ENCODE measurements at places on chromosomes 6 and 20.

GRCh38 chr20:17525650-17526049 lies 5.5 kb downstream of the BFSP1 start:
- no peak for DNase-seq

DNA sequence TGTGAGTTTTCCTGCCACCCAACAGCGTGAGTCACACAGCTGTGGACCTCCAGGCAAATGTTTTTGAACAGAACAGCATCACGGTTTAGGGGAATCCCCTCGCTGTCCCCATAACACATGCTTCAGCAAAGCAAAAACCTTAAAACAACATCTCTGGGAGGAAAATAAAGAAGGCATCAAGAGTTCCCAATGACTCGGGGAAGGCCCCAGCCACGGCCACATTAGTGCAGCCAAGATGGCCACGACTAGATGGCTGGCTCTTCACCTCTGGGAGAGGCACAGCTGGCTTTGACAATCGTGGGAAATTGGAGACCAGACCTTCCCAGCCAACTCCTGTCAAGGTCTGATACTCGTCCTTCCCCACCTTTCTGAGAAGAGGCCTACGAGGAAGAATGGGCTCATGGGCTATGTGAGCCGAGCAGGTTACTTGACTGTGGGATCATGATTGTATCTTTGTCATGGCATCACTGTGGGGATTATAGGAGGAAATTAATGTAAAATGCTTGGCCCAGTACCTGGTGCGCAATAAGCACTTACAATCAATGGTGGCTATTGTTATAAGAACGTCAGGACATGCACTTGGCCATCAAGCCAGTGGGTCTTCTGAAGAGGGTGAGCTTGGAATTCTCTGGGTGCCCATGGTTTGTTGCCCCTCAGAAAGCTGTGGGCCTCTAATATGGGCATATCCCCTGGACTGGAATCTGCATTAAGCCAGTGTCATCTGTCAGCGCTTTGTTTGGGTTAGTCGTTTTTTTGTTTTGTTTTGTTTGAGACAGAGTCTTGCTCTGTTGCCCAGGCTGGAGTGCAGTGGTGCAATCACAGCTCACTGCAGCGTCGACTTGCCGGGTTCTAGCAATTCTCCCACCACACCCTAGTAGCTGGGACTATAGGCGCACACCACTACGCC lies 43.6 kb downstream of the FGD2 start:
- no peak for DNase-seq

- no peak for DNase-seq
Observed at GRCh38 chr6:37202788-37203491, 33.0 kb downstream of the PIM1 start.

DNA sequence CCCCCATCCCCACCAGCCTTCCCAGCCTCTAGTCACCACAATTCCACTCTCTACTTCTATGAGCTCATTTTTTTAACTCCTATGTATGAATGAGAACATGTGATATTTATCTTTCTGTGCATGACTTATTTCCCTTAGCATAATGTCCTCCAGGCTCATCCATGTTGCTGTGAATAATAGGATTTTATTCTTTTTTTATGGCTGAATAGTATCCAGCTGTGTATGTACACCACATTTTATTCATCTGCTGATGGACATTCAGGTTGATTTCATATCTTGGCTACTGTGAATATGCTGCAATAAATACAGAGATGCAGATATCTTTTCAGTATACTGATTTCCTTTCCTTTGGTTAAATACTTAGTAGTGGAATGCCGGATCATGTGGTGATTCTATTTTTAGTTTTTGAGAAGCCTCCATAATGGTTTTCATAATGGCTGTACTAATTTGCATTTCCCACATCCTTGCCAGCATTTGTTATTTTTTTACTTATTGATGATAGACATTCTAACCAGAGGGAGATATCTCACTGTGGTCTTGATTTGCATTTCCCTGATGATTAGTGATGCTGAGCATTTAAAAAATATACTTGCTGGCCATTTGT lies 194.9 kb downstream of the PACRG start:
- DNase-seq = no peak

GRCh38 chr6:166258854-166259276 lies 49.3 kb downstream of the PRR18 start:
- no peak for DNase-seq

DNA sequence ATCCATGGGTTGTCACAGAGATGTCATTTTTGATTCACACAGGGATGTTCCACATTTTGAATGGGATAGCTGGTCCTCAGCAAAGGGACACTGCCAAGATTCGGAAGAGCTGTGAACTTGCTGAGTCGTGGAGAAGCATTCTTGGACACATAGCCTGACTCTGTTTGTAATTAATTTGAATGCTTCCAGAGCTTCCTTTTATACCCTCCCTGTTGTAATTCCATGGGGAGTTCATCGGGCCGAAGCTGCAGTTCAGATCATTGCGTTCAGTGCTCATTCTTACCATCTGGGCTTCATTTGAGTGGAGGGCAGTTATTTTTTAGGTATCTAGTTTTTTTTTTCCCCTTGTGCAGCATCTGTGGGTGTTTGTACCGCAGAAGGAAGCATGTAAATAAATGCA lies 126.5 kb downstream of the SLC24A3 start:
- DNase-seq = no peak

DNA sequence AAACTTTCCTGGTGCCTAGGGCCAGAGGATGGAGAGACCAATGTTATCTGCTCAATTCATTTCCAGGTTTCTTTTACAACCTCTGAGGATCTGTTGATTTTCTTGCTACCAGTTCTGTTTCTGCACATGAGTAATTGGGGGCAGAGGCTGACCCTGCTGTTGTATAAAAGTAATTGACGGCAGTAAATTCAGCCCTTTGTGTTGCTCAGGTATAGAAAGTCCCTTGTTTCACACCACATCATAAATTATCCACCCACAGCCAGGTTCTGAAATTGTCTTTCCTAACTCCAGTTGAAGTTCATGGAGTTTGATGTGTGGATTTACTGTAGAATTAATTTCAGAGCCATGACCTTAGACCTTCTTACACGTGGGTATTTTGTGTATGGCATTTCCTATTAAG lies 107.4 kb upstream of the GRIK2 start:
- DNase-seq = no peak

DNA sequence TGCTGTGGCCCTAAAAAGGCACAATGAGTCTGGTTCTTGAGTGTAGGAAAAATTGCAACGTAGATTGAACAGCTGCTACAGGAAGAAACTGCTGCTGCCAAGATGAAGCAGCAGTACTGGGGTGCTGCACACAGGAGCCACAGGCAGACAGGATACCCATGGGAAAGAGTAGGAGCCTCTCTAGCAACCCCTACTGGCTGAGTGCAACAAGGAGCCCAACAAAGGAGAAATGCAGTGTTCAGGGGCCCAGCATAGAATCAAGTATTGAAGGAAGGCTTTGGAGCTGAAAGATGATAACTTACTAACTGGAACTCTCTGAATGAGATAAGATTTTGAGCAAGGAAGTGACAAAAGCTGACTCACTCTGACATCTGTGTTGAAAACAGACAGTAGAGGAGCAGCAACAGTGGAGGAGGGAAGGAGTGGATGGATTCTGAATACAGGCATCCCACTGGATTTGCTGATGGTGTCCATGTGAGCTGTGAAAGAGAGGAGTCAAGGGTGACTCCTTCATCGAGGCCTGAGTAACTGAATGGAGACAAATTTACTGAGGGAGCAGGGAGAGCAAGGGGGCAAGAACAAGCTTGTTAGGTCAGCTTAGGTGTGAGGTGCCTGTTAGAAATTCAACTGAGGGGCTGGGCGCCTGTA lies 534.7 kb upstream of the JARID2 start:
- no peak for DNase-seq

DNA sequence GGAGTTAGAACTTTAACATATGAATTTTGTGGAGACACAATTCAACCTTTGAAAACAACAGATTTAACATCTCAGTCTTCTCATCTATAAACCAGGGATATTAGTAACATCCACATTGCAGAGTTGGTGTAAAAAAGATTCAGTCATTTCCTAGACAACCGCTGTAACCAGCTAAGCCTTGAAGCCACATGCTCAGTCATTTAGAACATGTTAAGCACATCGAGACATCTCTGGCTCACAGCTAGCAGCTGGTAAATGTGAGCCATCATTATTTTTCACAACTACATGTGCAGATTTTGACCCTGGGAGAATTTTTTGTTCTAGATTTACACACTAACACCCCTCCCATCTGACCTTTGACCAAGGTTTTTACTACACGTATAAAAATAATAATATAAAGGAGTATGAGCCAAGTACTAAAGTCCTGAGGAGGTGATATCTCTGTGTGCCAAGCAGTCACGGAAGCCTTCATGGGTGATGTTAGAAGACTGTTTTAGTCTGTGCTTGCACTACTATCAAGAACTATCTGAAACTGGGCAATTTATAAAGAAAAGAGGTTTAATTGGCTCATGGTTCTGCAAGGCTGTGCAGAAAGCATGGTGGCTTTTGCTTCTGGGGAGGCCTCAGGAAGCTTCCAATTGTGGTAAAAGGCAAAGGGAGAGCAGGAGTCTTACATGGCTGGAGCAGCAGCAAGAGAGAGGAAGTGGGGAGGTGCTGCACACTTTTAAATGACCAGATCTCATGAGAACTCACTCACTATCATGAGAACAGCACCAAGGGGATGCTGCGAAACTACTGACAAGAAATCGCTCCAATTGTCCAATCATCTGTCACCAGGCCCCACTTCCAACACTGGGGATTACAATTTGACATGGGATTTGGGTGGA lies 48.7 kb upstream of the IL20RA start:
- DNase-seq = no peak

DNA sequence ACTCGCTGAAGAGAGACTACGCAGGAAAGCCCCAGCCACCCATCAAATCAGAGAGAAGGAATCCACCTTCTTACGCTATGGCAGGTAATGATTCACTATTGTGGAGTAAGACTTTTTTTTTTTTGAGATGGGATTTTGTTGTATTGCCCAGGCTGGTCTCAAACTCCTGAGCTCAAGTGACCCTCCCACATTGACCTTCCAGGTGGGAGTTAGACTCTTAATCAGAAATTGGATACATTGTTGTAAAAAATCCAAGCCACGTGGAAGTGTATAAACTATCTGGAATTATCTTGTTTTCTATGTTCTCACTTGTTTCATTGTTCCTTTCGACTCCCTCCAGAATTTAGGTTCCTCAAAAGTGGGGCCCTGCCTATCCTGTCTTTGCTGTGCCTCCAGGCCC lies 6.8 kb downstream of the NQO2 start:
- DNase-seq = no peak

- DNase-seq = no peak
Observed at GRCh38 chr6:53527249-53527765, 17.6 kb downstream of the GCLC start.

- DNase-seq = no peak
Observed at GRCh38 chr6:76124018-76124417, 51.6 kb upstream of the IMPG1 start.

- no peak for DNase-seq
Observed at GRCh38 chr20:1467355-1468116, 887 bp upstream of the NSFL1C start.

DNA sequence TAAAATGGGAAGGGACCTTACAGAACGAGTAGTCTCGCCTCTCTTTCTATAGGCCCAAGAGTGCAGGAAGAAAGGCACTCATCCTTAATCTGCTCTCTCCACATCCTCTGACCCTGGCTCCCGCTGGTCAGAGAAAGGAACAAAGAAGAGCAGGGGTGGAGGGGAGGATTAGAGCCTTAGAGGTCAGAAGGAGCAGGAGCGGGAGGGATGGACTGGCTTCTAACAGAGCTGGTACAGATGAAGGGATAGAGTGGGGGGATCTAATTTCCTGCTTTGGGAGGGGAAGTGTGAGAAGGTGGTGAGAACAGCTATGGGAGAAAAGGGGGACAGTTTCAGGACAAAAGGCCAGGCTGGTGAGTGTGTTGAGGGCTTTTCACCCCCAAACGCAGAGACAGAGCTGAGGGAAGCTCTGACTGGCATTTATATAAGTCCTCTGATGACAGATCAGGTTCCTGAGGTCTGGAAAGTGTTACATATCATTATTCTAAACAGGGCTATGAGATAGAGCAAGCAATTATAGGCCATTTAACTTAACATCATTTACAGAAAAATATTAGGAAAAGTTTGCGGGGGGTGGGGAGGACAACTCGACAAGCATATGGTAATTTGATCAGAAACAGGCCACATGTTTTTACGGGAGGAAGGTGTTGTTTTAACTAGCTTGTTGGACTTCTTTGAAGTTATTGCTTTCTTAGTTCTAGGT lies 111.1 kb downstream of the FOXC1 start:
- peak; percentile 84 for DNase-seq

DNA sequence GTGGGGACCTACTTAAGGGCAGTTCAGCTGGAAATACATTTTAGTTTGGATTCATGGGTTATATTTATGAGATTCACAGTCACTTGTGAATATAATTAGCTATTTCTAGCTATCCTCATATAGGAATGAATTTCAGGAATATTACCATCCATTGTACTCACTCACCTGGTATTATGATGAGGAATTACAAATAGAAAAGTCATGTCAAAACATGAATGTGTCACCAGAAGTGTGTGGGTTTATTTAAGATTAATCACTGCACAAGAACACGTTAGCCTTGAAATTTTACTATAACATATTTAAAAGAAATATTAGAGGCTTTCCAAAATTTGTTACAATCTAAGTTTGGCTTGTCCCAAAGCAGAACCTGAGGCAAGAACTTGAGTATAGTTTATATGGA lies 510.5 kb downstream of the PHF3 start:
- DNase-seq = no peak

- DNase-seq = no peak
Observed at GRCh38 chr6:134590449-134590848, 272.5 kb upstream of the SGK1 start.

GRCh38 chr6:81901551-81901966 lies 149.1 kb upstream of the TENT5A start:
- no peak for DNase-seq

GRCh38 chr6:37059344-37060194 lies 54.1 kb downstream of the FGD2 start:
- peak; percentile 70 for DNase-seq

DNA sequence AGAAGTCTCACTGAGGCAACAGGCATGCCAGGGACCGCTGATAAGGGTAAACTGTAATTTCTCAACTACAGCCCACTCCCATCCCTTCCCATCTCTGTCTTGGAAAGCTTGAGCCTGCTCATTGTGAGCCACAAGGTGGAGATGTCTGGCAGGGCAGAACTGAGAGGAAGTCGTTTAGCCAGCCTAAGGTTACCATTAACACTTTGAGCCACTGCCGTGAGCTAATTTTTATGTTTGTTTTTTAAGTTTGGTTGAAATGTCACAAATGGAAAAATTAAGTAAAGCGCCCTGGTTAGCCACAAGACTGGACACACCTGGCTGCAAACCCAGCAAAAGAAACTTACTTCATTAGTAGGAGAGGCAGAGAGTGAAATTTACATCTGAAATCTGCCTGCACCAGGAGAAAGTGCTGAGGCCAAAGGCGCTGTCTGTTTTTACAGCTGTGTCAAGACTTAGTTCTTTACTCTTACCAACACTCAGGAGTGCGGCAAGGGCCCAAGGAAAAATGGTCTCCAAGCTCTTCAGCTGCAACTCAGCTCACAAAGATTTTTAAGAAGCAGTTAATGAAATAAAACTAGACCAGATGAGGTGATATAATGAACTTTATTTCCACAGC lies 50.0 kb upstream of the FAM83C start:
- DNase-seq = no peak

GRCh38 chr6:65155083-65155482 lies 551.9 kb downstream of the EYS start:
- DNase-seq = no peak
